ENCODE measurements at places on chromosomes 12 and 14.

DNA sequence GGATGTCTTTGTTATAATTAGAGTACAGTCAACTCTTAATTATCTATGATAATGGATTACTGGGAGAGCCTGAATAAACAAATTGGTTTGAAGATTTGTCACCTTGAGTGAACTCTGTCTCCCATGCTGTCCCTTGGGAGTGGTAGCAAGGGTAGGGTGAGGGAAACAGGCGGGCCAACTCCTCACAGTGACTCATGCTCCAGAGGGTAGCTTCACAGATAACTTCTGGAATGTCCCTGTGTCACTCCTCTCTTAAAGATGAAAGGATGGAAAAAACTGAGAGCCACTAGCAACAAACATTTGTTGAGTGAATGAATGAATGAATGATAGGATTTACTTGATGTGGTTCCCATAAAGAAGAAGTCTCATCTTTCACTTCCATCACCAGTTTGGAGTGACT lies 53.5 kb downstream of the RASSF9 start:
- no peak for DNase-seq

GRCh38 chr14:29223947-29224346 lies 457.4 kb downstream of the FOXG1 start:
- DNase-seq, result no peak

GRCh38 chr14:75689012-75689411 lies 28.0 kb downstream of the TTLL5 start:
- DNase-seq, result no peak

- DNase-seq, result no peak
These were observed 51.3 kb downstream of the FAM222A start for GRCh38 chr12:109764776-109765445.

DNA sequence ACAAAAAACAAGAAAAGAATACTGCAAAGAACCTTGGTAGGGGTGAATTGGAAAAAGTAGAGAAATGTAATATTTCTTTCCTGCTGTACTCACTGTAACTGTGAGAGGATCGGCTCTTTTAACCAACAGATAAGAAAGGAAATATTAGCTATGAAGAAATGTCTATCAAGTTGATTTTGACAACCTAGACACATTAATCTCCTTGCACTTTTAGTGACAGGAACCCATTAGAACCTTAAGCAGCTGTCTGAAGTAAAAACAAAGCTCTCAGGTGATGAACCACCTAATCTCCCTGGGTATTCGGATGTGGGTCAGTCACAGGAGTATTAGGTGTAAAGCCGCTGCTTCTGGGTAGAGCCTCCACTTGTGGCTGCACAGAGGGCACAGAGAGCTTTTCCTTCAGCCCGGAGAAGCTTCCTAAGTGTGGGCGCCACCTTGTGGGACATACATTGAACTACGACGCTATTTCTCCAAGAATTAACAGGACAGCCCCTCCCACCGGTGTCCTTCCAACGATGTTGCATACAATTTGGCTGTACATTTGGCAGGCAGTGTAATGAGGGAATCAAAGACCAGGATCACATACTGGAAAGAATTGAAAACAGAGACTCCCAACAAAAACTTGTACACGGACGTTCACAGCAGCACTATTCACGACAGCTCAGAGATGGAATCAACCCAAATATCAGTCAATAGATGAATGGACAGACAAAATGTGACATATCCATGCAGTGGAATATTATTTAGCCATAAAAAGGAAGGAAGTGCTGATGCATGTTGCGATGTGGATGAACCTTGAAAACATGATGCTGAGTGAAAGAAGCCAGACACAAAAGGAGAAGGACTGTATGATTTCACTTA lies 28.9 kb upstream of the MAPKAPK5 start:
- peak; percentile 23 for DNase-seq

DNA sequence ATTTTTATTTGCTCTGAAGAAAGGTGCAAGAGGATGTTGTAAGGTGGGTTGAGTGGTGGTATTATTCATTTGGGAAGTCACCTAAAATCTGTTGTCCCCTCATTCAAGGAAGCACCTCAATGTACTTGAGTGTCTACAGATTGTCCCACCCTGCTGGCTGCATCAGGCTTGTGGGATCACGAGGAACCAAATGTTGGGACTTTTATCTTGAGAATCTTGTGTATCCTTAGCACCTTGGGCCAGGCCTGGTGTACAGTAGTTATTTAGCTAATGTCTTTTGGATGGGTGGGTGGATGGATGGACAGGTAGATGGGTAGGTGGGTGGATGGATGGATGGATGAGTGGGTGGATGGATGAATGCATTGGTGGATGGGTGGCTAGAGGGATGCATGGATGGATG lies 519.3 kb downstream of the BCL11B start:
- no peak for DNase-seq

GRCh38 chr12:122423258-122424165 lies 1.0 kb upstream of the CLIP1 start:
- DNase-seq, result no peak

- DNase-seq, result no peak
These were observed 62.7 kb downstream of the RBM19 start for GRCh38 chr12:113903381-113903863.

DNA sequence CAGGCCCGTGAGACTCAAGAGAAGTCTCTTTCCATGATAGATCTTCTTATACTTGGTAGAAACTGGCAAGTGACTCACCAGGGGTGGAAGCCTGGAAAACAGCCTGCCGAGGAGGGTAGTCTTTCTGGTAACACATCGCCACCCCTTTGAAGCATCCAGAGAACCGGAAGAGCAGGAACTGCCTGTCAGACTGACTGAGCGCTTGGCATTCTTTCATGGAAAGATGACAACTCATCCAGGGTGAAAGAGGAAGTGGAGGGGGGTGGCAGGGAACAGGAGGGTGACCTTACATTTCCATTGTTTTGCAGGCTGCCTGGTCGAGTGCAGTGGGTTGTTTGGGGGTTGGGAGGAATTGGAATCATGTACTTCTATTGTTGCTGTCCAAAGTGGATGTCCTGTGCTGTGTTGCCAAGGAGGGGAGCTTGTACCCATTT lies 34.5 kb downstream of the PRKCH start:
- no peak for DNase-seq

- no peak for DNase-seq
These were observed 110.1 kb downstream of the SYNE2 start for GRCh38 chr14:63962906-63963305.

GRCh38 chr12:27158297-27158696 lies 75.9 kb upstream of the C12orf71 start:
- no peak for DNase-seq

DNA sequence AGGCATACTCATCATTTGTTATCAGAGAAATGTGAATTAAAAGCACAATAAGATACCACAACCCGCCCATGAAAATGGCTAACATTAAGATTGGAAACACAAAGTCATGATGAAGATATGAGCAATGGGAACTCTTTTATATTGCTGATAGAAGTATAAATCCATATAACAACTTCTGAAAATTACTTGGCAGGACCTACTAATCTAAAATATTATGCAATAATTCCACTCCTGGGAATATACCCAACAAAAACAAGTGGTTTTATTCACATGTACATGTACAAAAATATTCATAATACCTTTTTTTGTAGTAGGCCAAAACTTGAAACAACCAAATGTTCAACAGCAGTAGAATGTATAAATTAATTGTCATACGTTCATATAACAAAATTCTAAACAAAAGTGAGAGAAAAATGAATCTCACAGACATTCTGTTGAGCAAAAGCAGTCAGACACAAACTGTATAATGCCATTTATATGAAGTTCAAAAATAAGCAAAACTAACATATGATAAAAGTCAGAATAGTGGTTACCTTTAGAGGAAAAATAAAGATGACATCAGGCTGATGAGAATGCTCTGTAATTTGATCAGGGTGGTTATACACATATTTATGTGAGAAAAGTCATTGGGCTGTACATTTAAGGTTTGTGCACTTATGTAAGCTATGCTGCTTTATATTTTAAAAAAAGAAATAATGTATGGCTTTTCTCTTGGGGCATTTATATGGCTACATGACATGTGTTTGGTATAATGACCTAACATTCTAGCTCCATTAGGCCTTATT lies 309.2 kb upstream of the KITLG start:
- no peak for DNase-seq

- no peak for DNase-seq
These were observed 23.2 kb downstream of the BORCS5 start for GRCh38 chr12:12379831-12380730.

- DNase-seq, result no peak
These were observed 45.3 kb downstream of the BEGAIN start for GRCh38 chr14:100541621-100542560.

- DNase-seq, result no peak
These were observed at the start of gene TRHDE for GRCh38 chr12:72272091-72272661. TSS of gene TRHDE (plus strand) at chr12:72272370. CDS start at chr12:72272644, 274 bp downstream.
